ENCODE measurements at places on chromosomes 5 and 9.

- DNase-seq = no peak
These were observed 8.8 kb downstream of the CLPTM1L start for GRCh38 chr5:1336106-1336561.

DNA sequence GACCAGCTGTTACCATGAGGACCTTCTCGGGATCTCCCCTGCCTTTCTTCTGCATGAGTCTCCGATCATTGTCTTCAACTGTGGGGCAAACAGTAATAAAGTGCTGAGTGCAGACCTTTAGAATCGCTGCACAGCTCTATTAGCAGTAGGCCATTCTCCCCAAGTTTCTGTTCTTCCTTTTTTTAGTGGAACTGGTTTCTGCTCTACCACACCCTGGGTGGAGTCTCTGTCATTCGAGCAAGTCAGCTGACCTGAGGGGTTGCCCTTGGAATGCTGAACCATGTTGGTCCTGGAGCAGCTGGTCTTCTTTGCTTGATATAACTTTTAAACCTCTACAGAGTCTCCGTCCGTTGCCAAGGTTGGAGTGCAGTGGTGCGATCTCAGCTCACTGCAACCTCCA, 33.4 kb upstream of the GNPDA1 start:
- DNase-seq = no peak

- DNase-seq = no peak
These were observed 99.6 kb upstream of the SLC44A1 start for GRCh38 chr9:105144841-105145240.

DNA sequence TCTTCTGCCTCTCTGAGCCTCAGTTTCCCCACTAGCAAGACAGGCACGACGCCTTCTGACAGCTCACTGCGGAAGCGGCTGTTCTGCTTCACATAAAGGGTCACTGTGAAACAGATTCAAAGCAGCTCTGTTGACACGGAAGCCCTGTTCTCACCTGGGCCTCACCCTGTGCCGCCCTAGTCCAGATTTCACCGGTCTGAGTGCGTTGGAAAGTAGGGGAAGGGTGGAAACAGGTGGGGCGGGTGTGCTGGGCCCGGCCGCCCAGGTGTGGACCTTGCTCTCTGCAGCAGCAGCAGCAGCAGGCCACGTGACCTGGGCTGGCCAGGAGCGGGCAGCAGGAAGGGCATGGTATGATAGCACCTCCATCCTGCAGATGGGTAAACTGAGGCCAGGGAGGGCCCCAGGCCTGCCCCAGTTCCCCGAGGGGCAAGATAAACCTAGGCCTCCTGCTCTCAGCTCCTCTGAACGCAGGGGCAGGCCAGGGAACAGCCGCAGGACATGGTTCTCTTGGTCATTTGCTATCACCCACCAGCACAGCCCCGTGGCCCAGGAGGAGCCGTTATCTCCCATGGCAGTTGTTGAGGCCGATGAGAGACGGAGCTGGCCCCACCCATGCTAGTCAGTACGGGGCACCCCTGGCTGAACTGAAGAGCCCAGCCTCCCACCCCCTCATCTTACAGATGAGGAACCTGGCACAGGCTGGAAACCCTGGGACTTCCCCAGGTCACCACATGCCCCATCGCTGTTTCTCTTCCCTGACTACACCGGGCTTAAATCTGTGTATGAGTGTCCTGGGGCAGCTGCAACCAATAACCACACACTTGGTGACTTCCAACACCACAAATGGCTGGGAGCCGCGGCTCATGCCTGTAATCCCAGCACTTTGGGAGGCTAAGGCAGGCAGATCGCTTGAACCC, 12.1 kb downstream of the PTGES2 start:
- no peak for DNase-seq

All from GF-D8 (cell line).